ENCODE measurements at places on chromosomes 11 and 22. TPM values are rescaled to one million over a fixed set of nuclear protein-coding genes. Genes with fewer than 3 reads are reported as not detected.

The ZNF70 gene
- total RNA-seq, result 6.0 TPM

The SCN2B gene
- total RNA-seq, result not detected

The OR10D3 gene
- not detected for total RNA-seq

The GGTLC2 gene
- not detected for total RNA-seq
